ENCODE measurements at places on chromosomes 7 and 10.

DNA sequence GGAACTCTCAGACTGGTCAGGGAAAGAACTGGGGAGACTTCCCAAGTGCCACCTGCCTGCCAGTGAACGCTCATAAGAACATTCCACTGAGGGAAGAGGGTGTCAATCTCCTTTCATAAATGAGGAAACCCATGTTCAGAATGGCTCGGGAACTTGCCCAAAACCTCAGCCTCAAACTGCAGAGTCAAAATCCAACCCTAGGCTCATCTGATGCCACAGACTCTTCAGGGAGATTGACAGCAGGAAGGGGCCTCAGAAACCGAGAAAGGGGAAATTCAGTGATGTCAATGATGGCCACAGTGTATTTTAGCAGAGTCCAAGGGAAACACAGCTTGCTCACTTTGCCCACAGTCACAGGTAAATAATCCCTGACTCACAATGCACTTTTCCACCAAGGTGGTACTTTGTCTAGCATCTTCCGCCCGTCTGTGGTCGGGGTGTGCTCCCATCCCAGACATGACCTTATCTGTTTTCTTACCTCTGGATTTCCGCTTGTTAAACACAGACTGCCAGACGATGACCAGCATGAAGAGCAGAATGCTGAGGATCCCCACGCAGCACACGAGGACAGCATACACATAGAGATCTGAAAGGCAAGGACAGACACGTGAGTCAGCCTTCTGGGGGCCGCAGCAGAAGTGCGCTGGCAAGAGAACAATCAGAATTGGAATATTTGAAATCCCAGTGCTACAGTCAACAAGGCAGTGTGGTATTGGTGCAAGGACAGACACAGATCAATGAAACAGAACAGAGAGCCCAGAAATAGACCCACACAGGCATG is 38.4 kb downstream of the VSTM4 start:
- DNase-seq = no peak
- no peaks in the 10 kb centered on the region for H3K27me3 ChIP-seq
- no peaks in the 10 kb centered on the region for H3K4me1 ChIP-seq
- H3K27ac ChIP-seq = no peak overlapping the region
- H3K36me3 ChIP-seq = no peaks in the 10 kb centered on the region

GRCh38 chr10:30791197-30791611 is 161.7 kb upstream of the LYZL2 start:
- no peak overlapping the region for H3K27ac ChIP-seq
- no peaks in the 10 kb centered on the region for H3K4me1 ChIP-seq
- no peak overlapping the region for H3K4me3 ChIP-seq
- DNase-seq = no peak
- no peaks in the 10 kb centered on the region for H3K36me3 ChIP-seq

- DNase-seq = no peak
- no peaks in the 10 kb centered on the region for H3K27me3 ChIP-seq
- no peak overlapping the region for H3K4me3 ChIP-seq
- no peaks in the 10 kb centered on the region for H3K36me3 ChIP-seq
- H3K27ac ChIP-seq = no peak overlapping the region
- no peaks in the 10 kb centered on the region for H3K4me1 ChIP-seq
These were observed 24.3 kb downstream of the PLEKHS1 start for GRCh38 chr10:113775686-113776294.

GRCh38 chr10:118926441-118926840 is 103.1 kb upstream of the NANOS1 start:
- H3K27ac ChIP-seq = no peak overlapping the region
- H3K27me3 ChIP-seq = no peaks in the 10 kb centered on the region
- DNase-seq = no peak
- no peak overlapping the region for H3K4me3 ChIP-seq

GRCh38 chr7:93164766-93165165 is 16.6 kb upstream of the SAMD9L start:
- no peak overlapping the region for H3K4me3 ChIP-seq
- DNase-seq = no peak
- H3K36me3 ChIP-seq = no peaks in the 10 kb centered on the region

- no peak for DNase-seq
- H3K27me3 ChIP-seq = no peaks in the 10 kb centered on the region
- peaks cover 10% of the 10 kb centered on the region for H3K36me3 ChIP-seq
- H3K27ac ChIP-seq = no peak overlapping the region
- H3K4me1 ChIP-seq = no peaks in the 10 kb centered on the region
These were observed 48.9 kb downstream of the AHR start for GRCh38 chr7:17347401-17347800.

DNA sequence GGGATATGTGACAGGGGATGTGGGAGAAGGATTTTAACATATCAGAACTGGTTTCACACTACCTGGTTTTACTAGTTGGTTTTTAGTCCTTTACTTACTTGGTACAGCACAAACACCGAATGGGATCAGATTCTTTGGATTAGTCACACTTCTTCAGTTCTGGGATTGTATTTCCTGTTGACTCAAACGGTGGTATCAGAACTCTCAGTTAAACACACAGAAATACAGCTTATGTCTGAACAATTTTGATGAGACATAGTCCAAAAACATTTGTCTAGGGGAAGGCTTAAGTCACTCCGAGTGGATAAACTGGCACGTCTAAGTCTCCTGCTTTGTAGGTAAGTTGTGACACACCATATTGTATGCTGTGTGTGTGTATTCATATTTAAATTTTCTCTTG is 480.5 kb downstream of the PHTF2 start:
- H3K4me1 ChIP-seq = no peaks in the 10 kb centered on the region
- H3K27ac ChIP-seq = no peak overlapping the region
- H3K4me3 ChIP-seq = no peak overlapping the region

DNA sequence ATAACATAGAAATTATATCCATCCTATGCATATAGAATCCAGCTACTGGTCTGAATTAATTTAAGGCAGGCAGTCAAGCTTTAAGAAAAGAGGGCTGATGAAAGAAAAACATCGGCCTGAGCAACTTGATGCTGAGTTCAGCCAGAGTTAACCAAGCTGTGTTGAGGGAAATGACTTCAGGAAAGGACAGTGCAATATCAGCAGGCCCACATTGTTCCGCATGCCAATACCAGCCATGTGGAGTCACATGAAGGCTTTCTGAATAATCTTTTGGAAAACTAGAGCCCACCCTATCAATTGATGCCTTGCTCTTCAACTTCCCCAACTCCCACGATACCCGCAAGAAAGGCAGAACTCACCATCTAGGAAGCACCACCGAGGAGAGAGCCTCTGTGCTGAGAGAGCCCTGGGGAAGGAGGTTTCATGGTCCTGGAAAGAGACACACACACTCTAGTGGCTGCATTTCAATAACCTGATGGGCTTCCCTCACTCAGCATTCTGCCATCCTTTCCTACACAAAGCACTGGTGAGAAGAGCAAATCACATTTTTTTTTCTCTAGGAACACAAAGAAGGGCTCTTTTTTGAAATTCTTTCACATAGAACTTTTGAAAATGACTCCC is 125.8 kb upstream of the PTN start:
- no peaks in the 10 kb centered on the region for H3K27me3 ChIP-seq
- H3K4me3 ChIP-seq = no peak overlapping the region
- no peaks in the 10 kb centered on the region for H3K4me1 ChIP-seq
- H3K36me3 ChIP-seq = no peaks in the 10 kb centered on the region
- no peak for DNase-seq

GRCh38 chr7:936386-937054 is 18.0 kb downstream of the ADAP1 start:
- no peak overlapping the region for H3K4me3 ChIP-seq
- no peaks in the 10 kb centered on the region for H3K36me3 ChIP-seq
- H3K27ac ChIP-seq = no peak overlapping the region
- no peaks in the 10 kb centered on the region for H3K4me1 ChIP-seq
- H3K27me3 ChIP-seq = no peaks in the 10 kb centered on the region

- no peaks in the 10 kb centered on the region for H3K36me3 ChIP-seq
- no peaks in the 10 kb centered on the region for H3K27me3 ChIP-seq
- no peaks in the 10 kb centered on the region for H3K4me1 ChIP-seq
- no peak overlapping the region for H3K4me3 ChIP-seq
These were observed 7.4 kb upstream of the ESYT2 start for GRCh38 chr7:158836692-158837091.

- peaks cover 15% of the 10 kb centered on the region for H3K4me1 ChIP-seq
- peaks cover 3% of the 10 kb centered on the region for H3K36me3 ChIP-seq
- H3K27ac ChIP-seq = peak overlapping the region; percentile 12
- no peak overlapping the region for H3K4me3 ChIP-seq
- no peaks in the 10 kb centered on the region for H3K27me3 ChIP-seq
These were observed 5.8 kb downstream of the IFIT1 start for GRCh38 chr10:89398003-89398749.

- H3K4me1 ChIP-seq = no peaks in the 10 kb centered on the region
- peak; percentile 39 for DNase-seq
- H3K27ac ChIP-seq = no peak overlapping the region
These were observed 50.9 kb upstream of the ANTXRL start for GRCh38 chr10:46235705-46236545.

DNA sequence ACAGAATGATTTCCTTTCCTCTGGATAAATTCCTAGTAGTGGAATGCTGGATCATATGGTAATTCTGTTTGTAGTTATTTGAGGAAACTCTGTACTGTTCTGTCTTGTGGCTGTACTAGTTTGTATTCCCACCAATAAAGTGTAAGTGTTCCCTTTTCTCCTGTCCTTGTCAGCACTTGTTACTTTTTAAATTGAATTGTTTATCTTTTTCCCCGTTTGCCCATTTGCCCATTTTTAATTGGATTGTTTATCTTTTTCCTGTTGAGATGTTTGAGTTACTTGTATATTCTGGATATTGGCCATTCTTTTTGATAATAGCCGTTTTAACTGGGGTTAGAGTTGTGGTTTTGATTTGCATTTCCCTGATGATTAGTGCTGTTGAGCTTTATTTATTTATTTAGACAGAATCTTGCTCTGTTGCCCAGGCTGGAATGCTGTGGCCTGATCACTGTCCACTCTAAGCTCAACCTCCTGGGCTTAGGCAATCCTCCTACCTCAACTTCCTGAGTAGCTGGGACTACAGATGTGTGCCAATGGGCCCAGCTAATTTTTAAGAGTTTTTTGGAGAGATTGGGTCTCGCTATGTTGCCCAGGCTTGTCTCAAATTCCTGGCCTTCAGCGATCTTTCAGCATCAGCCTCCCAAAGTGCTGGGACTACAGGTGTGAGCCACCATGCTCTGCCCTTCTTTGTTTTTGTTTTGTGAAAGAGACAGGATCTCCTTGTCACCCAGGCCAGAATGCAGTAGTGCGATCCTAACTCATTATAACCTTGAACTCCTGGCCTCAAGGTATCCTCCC is 23.0 kb downstream of the BMPR1A start:
- no peak for DNase-seq
- peaks cover 4% of the 10 kb centered on the region for H3K4me1 ChIP-seq
- no peaks in the 10 kb centered on the region for H3K36me3 ChIP-seq
- H3K27me3 ChIP-seq = no peaks in the 10 kb centered on the region

- DNase-seq = no peak
- H3K4me3 ChIP-seq = no peak overlapping the region
- no peak overlapping the region for H3K27ac ChIP-seq
- H3K27me3 ChIP-seq = no peaks in the 10 kb centered on the region
- H3K4me1 ChIP-seq = no peaks in the 10 kb centered on the region
These were observed 286.6 kb downstream of the ZNF33B start for GRCh38 chr10:42351745-42352144.

DNA sequence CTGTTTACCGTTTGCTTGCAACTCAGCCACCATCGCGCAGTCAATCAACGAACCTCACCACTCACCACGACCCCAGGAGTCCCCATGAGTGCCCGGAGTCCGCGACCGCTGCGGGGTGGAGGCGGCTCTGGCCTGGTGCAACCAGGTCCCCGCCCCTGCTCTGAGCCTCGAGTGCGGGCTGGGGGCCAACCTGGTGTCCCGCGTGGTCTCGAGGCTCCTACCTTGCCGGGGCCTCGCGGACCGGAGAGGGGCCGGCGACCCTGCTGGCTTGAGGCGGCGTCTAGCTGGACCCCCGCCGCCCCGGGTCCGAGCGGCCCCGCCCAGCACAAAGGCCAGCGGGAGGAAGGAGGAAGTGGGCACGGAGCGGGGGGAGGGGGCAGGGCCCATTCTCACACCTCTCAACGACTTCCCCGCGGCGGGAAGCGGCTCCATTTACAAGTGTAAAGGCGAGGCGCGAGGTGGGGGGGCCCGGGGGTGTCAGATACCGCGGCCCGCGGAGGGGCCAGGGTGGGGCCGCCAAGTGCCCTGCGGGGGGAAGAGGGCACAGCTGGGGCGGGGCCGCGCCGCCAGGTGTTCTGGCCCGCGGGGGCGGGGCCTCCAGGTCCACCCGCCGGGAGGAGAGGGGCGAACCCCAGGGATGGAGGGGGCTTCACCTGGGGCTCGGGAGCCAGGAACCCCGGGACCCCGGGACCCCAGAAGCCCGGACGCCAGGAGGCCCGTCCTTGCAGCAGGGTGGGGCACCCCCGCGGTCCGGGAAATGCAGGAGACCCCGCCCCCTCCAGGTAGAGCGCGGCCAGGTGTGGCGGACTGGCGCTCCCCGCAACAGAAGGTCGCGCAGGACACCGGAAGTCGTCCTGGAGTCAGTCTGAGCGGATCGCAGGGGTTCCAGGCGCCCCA is 8.6 kb downstream of the CTBP2 start:
- no peaks in the 10 kb centered on the region for H3K4me1 ChIP-seq
- no peaks in the 10 kb centered on the region for H3K36me3 ChIP-seq
- H3K27ac ChIP-seq = no peak overlapping the region
- H3K27me3 ChIP-seq = peaks cover 24% of the 10 kb centered on the region
- no peak for DNase-seq

- no peaks in the 10 kb centered on the region for H3K4me1 ChIP-seq
- H3K36me3 ChIP-seq = no peaks in the 10 kb centered on the region
- H3K27ac ChIP-seq = no peak overlapping the region
- DNase-seq = no peak
- H3K4me3 ChIP-seq = no peak overlapping the region
These were observed 14.8 kb upstream of the WNT16 start for GRCh38 chr7:121313793-121314676.

GRCh38 chr10:2882628-2883027 is 184.7 kb upstream of the PFKP start:
- no peaks in the 10 kb centered on the region for H3K36me3 ChIP-seq
- H3K27ac ChIP-seq = no peak overlapping the region
- no peak for DNase-seq

- no peak overlapping the region for H3K27ac ChIP-seq
- H3K4me3 ChIP-seq = no peak overlapping the region
These were observed 162.2 kb upstream of the ITGB1 start for GRCh38 chr10:33120275-33120674.

DNA sequence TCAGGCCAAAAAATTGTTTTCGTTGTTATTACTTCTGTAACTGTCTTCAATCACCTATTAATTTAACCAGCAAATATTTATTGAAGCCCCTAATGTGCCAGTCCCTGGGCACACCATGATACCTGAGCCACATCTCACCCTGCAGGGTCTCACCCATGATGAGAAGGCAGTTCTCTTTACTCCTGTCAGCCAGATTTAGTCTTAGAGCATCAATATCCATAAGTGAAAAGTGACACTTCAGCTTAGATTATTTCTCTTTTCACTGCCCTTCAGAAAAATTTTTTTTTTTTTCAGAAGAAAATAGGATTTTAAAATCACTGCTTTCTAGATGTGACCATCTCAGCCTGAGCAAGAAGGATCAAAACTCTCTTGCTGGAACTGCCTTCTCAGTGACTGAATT is 258.6 kb upstream of the NFE2L3 start:
- H3K4me1 ChIP-seq = no peaks in the 10 kb centered on the region
- H3K4me3 ChIP-seq = no peak overlapping the region
- H3K27ac ChIP-seq = no peak overlapping the region
- no peak for DNase-seq

GRCh38 chr7:157991761-157992160 is 595.9 kb downstream of the PTPRN2 start:
- no peak overlapping the region for H3K27ac ChIP-seq
- no peak for DNase-seq
- H3K36me3 ChIP-seq = no peaks in the 10 kb centered on the region
- no peaks in the 10 kb centered on the region for H3K27me3 ChIP-seq
- H3K4me1 ChIP-seq = no peaks in the 10 kb centered on the region

Data from right lobe of liver (tissue), 6 donors.